Sigmoid colon (tissue), 7 donors: ENCODE measurements at places on chromosomes 4 and X. TPM values are rescaled to one million over a fixed set of nuclear protein-coding genes. Genes with fewer than 3 reads are reported as not detected.

GRCh38 chr4:9904976-9905587 is 116.2 kb downstream of the SLC2A9 start:
- no peak for DNase-seq

DNA sequence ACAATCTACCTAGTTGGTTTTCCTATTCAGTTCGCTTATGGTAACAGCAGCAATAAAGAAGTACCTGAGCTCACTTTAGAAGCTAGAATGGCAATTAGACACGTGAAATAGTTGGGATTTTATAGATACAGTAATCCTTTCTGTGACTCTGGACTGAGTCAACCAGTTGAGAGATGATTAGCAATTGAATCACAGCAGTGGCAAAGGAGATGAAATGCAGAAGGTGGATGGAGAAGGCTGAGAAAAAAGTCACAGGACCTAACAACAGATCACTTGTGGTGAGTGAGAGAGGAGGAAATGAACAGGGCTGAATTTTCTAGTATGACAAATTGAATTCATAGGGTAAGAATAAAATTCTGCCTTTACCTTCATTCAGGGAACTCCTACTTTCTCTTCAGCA is 197.1 kb upstream of the MAGEB18 start:
- no peak for DNase-seq

DNA sequence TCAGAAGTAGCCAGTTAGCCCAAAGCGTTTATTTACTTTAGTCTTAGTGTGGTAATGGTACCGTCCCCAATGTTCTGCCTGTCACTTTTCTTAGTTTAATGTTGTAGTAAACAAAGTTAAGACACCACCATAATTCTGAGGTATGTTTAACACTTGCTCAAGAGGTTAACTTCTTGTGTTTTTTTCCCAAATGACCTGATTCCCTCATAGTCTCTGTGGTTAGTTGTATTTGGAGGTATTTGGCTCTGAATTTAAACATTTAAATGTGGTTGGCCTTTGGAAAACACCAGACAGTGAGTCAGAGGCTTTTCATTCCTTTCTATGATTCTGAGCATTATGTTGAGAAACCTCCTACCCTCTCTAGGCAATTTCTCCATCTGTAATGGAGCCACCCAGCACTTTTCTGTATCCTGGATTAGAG is 47.9 kb downstream of the CXCL1 start:
- no peak for DNase-seq

DNA sequence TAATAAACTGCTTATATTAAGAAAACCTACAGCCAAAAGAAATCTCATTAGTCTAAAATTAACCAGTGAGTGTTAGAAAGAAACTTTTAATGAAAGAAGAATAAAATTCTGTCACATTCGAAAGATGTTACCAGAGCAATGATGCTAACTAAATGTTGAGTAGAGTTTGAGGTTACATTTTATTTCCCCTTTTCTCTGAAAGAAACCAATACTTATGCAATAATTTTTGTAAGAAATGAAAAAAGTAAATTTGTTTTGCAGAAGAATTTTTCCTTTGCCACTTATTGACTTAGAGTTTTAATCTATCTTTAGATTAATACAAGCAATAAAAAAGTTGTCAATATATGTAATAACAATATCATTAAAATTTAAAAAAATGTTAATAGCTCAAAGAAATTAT is 574.0 kb upstream of the GALNTL6 start:
- DNase-seq: no peak

DNA sequence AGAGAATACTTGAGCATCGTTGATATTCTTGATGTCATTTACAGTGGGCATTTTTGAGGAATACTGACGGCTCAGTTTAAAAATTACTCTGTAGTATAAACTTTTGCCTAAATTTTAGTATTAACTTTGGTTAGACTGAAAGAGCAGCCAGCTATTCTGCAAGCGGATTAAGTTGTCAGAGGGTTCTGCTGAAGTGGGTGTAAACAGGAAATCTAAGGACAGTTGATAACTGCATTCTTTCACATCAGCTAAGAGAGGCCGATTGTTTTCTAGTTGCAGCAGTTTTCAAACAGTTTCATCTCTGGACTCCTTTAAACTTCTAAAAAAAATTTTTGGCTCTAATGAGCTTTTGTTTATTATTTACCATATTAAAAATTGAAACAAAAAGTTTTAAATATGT is 149.6 kb downstream of the RAPGEF2 start:
- no peak for DNase-seq

DNA sequence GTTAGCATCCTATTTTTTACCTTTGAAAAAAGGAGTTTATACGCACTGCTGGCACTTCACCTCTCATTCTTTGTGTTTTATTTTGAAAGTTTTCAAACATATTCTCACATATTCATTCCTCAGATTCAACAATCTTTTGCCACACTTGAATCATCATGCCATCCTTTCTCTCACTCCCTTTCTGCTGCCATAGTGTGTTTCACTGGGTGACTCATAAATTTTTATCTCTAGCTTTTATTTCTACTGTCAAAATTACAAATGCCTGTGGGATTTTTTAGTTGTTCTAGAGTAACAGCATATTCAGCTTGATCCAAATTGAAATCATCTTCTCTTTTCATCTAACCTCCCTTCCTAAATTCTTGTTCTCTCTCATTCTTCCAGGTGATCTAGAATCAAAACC is 28.0 kb downstream of the MFSD8 start:
- no peak for DNase-seq

- no peak for DNase-seq
These were observed 1069.5 kb downstream of the DMD start for GRCh38 chrX:32141841-32142240.

Gene ARL9
- 0.54 TPM for total RNA-seq

Gene SHROOM2
- 0.71 TPM for total RNA-seq

- no peak for DNase-seq
These were observed 186.9 kb downstream of the STK32B start for GRCh38 chr4:5238173-5238572.

- no peak for DNase-seq
These were observed 216.3 kb upstream of the LEF1 start for GRCh38 chr4:108385076-108385475.

DNA sequence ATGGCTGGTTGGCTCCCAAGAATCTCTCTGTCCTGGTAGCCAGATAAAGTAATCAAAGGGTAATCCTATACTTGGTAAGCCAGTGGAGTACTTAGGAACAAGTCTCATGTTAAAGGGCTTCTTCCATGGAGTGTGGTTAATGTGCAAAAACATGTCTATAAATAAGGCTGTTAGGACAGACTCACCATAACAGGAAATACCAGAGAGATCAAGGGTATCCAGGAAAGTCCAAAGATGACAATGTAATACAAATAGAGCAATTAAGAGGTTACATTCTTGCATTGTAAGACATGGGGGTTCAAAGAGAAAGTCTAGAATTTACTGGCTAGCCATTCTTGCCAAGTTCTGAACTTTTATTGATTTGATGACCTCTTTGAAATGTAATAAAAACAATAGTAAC is 61.9 kb upstream of the ZCCHC13 start:
- DNase-seq: no peak

Gene TSPAN7
- total RNA-seq: 17.1 TPM

DNA sequence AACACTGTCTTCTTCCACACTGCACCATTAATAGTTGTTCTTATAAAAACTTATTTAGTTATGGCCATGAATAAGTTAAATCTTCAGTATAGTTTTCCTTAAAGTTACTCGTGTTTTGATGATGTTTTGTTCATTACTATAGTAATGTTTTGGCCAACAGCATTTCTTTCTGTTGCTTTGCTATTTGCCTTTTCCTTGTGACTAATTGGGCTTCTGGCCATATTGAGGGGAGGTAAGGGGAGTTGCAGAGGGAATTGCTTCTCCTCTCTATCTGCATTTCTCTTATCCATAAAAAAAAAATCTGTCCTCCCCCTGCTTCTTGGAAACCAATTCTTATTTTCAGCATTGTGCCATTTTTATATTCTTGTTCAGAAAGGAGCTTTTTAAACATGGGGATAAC is 42.7 kb upstream of the ZCCHC12 start:
- DNase-seq: no peak

DNA sequence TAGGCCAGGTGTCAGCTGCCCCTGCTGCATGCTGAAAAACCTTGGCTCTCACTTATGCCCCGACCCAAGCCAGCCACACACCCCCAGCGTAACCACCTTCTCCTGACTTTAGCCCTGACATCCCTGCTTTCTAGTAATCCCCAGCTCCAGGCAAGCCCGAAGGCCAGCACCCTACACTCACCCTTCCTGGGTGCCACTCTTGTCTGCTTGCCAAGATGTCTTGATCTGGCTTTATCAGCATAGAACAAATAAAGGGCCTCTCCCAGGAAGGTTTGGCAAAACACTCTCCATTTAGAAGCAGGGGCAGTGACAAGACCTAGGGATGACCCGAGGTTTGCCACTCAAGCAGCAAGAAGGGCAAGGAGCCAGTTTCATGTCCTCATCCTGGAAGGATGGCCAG is 6.8 kb upstream of the MAP9 start:
- no peak for DNase-seq

DNA sequence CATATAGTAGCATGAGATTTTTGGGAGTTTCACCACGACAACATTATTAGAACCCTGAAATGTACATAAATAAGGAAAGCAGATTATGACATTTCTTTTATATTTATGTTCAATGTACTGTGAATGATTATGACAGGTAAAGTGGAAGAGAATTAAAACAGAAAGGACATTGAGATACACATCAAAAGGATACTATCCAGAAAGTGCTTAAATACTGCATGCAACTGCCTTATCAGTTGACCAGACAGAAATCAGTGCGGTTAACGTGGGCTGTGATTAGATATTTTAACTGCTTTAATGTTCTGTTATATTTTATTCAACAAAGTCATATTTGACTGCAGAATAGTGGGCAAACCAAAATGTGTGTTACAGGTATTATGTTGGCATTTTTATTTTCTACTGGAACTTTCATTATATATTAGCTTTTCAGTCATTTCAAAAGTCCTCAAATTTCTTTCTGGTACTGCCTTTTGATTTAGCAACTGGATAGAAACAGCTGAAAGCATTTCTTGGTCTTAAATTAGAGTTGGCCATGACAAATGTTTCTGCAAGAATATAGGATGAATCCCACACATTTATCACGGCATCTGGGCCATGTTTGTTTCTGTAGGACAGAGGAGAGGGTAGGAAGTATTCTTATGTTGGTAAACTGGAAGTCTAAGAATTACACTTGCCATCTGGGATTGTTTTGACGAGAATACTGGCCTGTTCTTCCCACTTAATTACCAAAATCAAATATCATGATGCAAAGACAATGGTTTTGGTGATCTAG is 255.2 kb downstream of the SLC39A8 start:
- no peak for DNase-seq

DNA sequence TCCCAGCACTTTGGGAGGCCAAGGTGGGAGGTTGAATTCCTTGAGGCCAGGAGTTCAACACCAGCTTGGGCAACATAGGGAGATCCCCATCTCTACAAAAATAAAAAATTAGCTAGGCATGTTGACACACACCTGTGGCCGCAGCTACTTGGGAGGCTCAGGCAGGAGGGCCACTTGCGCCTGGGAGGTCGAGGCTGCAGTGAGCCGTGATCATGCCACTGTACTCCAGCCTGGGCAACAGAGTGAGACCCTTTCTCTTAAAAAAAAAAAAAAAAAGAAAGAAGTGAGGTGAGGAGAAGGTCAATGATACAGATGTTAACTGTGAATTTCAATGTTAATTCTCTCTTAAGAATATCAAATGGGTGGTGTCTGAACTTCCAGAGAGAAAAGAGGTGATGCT is 15.1 kb upstream of the AP1S2 start:
- DNase-seq: no peak

- DNase-seq: no peak
These were observed 193.7 kb downstream of the PPP3CA start for GRCh38 chr4:101153653-101154052.
